Left ventricle myocardium superior (tissue), 1 donor: ENCODE measurements at places on chromosomes 12 and 14.

DNA sequence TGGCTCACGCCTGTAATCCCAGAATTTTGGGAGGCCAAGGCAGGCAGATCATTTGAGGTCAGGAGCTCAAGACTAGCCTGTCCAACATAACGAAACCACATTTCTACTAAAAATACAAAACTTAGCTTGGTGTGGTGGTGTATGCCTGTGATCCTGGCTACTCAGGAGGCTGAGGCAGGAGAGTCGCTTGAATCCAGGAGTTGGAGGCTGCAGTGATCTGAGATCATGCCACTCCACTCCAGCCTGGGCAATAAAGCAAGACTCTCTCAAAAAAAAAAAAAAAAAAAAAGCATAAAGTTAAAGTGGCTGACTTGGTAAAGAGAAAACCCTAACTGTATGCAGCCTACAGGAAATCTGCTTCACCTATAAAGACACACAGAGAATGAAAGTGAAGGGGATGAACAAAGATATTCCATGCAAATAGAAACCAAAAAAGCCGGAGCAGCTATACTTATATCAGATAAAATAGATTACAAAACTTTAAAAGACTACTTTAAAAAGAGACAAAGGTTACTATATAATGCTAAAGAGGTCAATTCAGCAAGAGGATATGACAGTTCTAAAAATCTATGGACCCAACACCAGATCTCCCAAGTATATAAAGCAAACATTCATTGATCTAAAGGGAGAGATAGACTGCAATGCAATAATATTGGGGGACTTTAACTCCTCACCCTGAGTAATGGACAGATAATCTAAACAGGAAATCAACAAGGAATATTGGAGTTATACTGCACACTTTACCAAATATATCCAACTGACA lies 4.1 kb downstream of the CLEC2B start:
- no peak for DNase-seq

DNA sequence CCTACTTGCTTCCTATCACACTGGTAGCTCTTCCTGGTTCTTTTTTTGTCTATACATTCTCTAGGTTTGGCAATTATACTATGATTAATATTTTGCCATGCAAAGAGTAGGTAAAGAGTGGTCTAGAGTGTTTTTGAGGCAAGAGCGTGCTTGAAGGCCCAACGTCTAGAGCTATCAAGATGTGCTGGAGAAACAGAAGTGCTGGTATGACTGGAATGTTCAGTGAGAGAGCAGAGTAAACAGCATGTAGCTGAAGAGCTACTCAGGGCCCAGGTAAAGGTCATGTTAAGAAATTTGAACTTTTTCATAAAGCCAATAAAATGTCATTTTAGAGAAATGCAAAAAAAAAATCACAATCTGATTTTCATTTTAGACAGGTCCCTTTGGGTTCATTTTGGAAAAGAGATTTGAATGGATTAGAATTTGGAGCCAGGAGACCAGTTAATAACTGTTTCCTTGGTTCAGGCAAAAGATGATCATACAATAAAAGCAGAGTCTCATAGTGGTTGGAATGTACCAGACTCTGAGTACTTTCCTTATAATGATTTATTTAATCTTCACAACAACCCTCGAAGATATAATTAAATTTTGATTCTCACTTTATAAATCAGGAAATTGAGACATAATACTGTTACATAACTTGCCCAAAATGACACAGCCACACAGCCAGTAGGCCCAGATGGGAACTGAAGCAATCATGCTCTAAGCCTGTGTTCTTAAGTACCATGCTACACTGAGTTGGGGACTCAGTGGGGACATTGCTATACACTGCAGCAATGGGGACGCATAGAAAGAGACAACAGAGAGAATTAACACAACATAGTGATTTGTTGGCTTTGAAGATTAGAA lies 350.1 kb downstream of the NELL2 start:
- no peak for DNase-seq

- no peak for DNase-seq
These were observed 426.6 kb downstream of the ATP23 start for GRCh38 chr12:58368001-58368400.

DNA sequence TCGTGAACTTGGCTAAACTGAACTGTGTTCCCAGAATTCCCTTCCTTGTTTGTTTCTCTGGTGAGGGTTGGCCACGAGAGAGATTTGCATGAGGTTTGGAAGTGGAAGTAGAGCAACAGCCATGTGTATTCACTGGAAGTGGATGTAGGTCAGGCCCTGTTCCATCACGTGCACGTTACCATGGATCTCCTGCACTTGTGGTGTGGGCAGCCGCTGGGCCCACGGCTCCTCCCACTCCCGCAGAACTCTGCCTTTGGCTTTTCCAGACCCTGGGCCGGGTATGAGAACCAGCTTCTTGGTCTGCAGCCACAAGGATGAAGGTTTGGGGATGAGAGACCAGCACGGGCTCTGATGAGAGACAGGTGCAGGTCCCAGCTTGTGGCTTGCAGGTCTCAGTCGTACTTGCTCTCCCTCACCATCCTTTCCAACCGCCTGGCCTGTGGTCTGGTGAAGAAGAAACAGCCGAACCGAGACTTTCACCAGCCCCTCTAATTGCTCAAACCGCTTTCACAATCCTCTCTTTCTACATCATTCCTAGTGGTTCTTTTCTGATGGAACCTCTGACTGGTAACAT lies 94.9 kb downstream of the DUSP16 start:
- DNase-seq: no peak

GRCh38 chr14:64502887-64503433 lies 678 bp downstream of the ZBTB25 start:
- DNase-seq: no peak

GRCh38 chr12:89469361-89469760 lies 55.2 kb downstream of the GALNT4 start:
- no peak for DNase-seq

DNA sequence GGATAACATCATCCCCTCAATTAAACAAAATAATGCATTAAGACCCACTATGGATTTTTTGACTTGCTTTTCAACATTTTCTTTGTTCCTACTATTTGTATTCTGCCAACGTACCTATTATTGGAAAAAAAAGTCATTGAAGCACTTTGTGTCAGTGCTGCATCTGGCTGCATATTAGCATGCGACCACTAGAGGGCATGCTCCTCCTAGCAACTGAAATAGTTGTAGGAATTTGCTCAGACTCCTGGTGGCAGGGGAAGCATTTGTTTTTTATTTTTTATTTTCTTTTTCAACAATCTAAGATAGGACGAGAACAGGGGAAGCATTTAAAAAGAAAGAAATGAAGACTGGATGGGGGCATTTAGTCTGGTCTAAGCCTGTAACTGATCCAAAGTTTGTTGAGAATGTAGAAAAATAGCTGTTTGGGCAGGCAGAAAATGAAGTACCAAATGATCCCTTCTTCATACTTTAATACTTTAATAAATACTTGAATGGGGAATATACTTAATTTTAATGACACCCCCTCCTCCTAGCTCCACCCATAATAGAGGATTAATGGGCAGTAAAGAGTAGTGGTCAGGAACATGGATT lies 14.5 kb upstream of the CLEC4A start:
- peak; percentile 67 for DNase-seq

DNA sequence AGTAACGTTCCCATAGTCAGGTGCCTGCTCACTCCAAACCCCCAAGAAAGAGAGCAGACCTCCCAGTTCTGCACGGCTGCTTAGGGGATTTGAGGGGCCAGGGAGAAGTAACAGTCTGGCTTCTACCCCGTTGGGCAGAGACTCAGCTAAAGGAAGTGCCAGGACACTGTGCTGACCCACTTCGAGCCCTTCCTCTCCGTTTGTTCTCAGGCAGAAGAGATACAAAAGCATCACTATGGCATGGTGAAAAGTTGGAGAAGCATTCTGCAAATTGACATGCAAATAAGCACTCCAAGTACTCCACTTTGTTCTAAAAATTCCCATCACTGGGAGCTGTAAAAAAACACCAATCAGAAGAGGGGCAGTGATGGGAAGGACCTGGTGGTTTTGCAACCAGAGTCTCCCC lies 239.1 kb downstream of the EGLN3 start:
- no peak for DNase-seq

- DNase-seq: no peak
These were observed 74.2 kb upstream of the BDKRB2 start for GRCh38 chr14:96130391-96130790.

DNA sequence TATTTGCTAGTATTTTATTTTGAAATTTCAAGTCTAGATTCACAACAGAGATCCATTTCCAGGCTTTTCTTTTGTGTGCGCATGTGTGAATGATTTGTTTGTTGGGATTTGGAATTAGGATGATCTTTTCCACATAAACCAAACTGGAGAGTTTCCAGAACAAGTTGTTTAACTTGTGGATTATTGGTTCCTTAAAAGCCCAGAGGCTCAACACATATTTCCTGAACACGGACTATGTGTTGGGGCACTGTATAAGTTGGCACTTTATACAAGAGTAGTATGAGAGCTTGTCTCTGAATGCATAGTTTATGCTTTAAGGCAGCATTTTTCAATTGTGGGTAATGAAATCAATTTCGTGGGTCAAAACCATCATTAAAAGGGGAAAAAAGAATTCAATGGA lies 67.3 kb upstream of the FUT8 start:
- no peak for DNase-seq

- DNase-seq: no peak
These were observed 268.7 kb upstream of the PDE3A start for GRCh38 chr12:20099395-20100183.

DNA sequence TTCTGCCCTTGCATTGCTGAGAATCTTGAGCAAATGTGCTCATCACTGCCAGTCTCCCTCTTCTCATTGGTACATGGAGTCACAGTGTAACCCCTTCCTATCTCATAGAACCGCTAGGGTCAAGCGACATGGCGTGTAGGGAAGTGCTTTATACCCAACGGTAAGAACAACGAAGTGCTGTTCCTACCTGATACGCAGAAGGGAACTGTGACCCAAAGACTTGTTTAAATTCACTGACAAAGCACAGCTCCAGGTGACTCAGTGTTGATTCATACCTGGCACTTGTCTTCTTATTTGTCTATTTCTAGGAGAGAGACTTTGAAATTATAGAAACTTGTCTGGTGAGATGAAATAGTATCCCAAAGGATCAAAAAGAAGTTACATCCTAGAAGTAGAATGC lies 53.7 kb downstream of the FBXL14 start:
- DNase-seq: no peak

- DNase-seq: no peak
These were observed 2.0 kb downstream of the ATN1 start for GRCh38 chr12:6929466-6930452.
